ENCODE measurements at places on chromosomes 2 and 18.

DNA sequence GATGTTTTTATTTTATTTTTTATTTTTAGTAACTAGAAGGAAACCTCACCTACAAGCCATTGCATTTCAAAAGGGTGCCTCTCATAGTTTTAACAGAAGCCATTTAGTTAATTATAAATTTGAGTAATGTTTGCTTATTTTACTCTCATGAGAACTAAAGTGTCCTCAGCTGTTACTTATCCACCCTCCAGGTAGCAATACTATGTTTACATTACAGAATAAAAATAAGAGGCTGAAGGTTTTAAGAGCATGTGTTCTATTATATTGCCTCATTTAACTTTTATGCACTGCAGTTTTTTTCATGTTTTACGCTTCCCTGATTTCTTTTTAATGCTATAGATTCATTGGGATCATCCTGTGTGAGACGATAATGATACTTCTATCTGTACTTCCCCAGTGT, 235.5 kb downstream of the THSD7B start:
- DNase-seq, result no peak

GRCh38 chr2:11629851-11630250, 40.1 kb downstream of the NTSR2 start:
- DNase-seq, result no peak

- no peak for DNase-seq
Measured at GRCh38 chr2:169237939-169238338, 124.4 kb downstream of the LRP2 start.

- no peak for DNase-seq
Measured at GRCh38 chr18:53946594-53946993, 277.9 kb downstream of the MBD2 start.

GRCh38 chr2:158907926-158908456, 60.4 kb upstream of the TANC1 start:
- DNase-seq, result no peak
